ENCODE measurements at places on chromosomes 12 and 14.
A peak's percentile ranks its signal among the peaks of the same experiment; 100 is the strongest.

- DNase-seq: peak; percentile 25
These were observed 10.2 kb upstream of the C12orf43 start for GRCh38 chr12:121026274-121027045.

GRCh38 chr14:87686746-87687145 is 306.2 kb downstream of the GALC start:
- DNase-seq: no peak

DNA sequence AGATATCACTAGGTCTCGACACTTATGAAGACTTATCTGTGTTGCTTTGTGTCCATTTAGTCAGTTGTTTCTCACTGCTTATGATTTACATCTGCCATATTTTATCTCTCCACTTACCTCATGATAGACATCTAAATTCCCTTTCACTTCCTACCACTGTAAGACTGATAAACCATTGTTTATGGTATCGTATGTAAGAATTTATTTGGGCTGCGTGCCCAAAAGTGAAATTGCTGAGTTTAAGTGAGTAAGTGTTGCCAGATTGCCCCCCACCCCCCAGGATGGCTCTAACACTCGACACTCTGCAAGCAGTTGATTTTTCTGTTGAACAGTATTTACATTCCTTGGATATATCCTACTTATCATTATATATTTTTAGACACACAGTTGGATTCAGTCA is 69.9 kb upstream of the MON2 start:
- no peak for DNase-seq

DNA sequence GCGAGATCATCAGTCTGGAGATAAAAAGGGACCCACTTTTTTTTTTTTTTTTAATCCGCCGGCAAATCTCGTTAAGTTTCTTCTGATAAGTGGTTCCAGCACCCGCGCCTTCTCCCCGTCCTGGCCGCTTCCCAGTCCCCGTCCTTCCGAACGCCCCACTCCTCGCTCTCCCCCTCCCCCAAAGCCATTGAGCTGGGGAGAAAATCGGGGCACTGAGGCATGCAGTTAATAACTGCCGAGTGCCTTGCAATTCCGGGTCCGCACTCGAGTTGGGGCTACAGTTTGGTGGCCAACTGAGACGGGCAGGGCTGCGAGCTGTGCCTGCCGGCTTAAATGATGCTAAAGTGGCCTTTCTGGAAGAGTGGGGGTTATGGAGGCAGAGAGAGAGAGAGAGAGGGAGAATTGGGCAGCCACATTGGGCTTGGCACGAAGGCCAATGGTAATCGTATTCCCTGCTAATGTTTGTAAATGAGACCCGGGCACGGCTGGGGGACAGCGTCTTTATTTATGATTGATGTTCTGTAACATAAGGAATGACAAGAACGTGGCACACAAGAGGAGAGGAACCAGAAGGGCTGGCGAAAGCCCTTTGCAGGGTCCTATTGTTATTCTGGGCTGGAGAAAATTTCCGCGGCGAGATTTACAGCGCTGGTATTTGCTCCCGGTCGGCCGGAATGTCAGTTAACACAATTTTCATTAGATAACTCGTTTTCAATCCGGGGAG is 115.4 kb upstream of the MYL2 start:
- no peak for DNase-seq

DNA sequence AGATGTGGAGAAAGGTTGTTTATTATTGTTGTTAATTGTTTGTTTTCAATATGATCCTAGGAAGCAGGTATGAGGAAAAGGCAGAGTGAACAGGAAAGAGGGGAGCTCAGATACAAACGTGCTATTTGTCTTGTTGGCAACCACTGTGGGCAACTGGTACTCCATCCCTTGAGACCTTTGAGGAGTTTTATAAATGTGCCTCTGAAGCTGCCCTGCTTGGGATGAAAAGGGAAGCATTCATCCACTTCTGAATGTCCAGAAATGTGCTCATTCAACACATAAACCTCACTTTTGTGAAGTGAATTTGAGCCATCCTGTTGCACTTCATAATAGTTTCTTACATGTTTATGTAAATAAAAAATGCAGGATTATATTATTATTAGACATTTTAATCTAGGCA is 164.3 kb upstream of the PDZRN4 start:
- DNase-seq: no peak

- DNase-seq: no peak
These were observed 13.9 kb upstream of the CLEC4E start for GRCh38 chr12:8554451-8555195.

GRCh38 chr12:24073170-24073810 is 123.8 kb upstream of the SOX5 start:
- no peak for DNase-seq

DNA sequence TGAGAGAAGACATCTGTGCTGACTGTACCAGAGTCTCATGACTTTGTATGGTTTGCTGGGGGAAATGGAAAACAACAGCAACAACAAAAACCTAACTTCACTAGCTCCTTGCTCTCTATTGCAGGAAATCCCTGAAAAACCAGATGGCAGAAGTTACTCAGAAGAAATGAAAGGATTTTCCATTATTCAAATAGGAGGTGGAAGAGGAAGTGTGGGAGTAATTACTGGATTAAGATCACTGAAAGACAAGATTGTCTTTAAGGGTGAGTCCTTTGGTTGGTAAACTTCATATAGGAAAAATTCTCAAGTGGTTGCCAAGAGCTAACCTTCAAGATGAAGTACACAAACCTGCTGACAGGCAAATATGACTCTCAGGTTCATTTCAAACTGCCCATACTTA is 391.9 kb upstream of the ATP2B1 start:
- no peak for DNase-seq

Data from hematopoietic multipotent progenitor cell treated with erythropoietin and hydrocortisone succinate and interleukin-3 and kit ligand, for 6 days (in vitro differentiated cells).